ENCODE measurements at places on chromosomes 4 and X.

DNA sequence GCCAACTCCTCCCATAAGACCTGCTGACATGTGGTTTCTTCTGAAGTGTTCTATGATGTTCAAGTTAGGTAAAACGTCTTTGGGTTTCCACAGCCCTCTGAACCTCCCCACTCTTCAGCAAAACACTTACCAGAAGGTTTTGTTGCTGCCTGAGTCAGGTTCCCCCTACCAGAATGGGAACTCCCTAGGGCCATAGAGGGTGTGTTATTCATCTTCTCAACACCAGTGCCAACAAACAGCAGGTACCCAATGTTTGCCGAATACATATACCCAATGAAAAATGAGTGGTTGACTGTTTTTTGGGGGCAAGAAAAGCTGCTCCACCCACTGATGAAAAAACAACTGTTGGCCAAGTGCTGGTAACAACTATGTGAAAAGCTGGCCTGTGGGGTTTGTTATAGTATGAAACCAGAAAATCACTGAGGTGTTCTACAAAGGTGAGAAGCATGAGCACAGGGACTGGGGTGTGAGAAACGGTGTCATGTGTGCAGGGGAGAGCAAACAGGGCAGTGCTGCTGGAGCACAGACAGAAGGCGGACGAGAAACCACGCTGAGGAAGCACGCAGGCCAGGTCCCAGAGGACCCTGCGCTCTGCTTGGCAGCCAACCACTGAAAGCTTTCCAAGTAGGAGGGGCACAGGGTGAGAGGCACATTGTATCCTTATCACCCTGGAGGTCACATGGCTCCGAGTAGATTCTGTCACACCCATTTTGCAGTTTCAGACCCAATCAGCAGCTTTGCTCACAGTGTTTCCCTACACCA is 28.8 kb downstream of the ATP8A1 start:
- DNase-seq: peak; percentile 69

DNA sequence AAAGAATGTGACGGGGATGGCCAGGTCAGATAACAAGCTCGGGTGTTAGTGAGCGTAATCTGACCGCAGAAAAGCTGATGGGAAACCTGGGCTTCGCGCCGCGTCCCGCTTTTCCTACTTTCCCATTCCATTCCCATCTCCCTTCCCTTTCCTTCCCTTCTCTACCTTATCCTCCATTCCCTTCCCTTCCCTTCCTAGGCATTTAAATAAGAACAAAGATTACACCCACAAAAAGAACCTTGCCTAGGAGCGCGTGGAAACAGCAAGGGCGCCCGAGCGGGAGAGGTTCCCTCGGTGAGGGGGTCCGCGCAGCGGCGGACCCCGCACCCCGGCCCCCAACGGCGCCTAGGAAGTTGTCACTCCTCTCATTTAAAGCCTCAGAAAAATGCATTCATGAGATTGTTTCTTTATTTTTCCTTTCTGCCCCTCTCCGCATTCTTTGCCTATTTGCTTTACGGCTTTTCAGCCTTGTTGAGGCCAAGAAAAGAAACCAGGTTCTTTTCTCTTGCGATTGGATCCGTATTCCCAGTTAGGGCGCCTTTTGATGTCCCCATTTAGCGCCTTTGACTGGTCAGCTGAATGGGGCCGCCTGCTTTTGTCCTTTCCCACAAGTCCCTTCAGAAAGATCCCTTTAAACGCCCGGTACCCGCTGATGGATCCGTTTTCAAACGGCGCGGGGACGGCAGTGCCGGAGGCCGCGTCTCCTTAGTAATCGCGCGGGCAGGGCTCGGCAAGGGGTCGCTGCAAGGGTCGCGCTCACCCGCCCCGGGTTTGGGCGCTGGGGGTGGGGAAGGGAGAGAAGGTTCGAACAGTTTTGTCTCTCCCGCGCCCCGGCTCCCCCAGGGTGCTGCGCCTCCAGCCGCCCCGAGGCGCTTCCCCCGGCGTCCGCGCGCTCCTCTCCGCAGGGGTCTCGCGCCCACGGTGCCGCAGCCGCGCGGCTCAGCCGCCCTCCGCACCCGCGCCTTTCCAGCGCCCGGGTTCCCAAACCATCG is 54.1 kb upstream of the TMEM33 start:
- no peak for DNase-seq

DNA sequence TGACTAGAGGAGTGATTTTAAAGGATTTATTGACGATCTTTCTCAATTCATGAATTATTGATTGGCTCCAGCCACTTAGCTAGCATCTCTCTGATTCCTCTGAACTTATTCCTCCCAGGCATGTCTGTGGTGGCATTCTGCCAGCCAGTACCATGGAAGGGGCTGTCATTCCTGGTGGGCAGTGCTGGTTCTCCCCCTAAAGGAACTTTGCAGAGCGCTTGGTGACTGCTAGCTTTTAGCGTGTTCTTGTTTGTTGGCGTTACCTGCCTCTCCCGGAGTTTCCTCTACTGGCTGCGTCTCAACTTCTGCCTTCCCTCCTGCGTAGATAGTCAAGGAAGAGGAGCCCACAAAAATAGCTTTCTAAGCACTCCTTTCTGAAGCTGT is 19.3 kb downstream of the SRD5A3 start:
- DNase-seq: no peak

GRCh38 chr4:122553432-122553831 is 67.4 kb downstream of the IL21 start:
- DNase-seq: no peak

- DNase-seq: no peak
Observed at GRCh38 chr4:122823476-122823875, 3.2 kb upstream of the FGF2 start.

DNA sequence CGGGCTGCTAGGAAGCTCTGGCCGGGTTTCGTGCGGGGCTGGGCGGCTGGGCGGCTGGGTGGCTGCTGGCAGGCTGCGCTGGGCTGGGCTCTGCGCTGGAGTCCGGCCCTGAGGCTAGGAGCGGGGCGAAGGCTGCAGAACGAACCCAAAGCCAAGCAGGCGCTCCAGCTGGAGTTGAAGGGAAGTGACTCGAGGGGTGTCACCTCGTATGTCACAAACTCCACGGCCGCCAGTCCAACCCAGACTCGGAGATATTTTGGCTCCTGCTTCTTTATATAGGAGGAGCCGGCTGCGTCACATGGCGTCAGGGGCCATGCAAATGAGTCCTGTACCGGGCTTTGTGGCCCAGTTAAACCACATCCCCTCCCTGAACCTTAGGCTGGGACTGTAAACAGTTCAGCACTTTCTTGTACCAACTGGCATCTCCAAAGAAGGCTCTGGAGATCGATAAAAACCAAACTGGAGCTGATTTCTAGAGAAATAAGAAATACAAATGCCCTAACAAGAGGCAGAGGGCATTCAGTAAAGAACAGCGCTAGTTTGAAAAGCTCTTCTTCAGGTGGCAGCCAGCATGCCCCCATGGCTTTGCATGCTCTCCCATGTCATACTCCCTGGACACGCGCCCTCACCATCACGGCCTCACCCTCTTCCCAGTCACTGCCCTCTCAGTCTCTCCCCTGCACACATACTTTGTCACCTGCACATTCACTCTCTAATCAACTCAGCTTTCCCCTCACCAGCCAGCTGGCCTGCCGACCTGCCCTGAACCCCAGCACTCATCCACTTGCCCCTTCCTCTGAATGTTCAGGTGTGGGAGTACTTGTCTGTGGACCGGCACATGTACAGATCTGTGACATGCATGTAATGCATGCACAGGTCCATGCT is 58.5 kb downstream of the TSC22D3 start:
- peak; percentile 86 for DNase-seq

DNA sequence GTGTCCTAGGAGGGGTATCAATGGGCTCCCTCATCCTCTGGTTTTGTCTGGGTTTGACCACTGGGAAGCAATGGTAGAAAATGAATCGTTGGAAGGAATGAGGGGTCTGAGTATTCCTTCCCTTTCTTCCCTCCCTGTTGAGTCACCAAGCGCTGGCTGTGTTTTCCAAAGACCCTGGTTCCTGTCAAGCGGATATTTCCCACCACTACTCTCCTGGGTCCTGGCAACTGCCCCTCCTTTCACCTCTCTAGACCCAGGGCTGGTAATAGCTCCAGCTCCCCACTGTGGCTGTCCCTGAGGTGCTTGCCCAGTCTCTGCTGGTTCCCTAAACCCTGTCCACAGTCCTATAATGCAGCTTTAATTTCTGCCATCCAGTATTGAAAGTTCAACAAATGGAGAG is 22.2 kb downstream of the SMIM43 start:
- no peak for DNase-seq

GRCh38 chr4:186500721-186501304 is 54.6 kb downstream of the MTNR1A start:
- DNase-seq: no peak

- no peak for DNase-seq
Observed at GRCh38 chr4:177163532-177163931, 146.1 kb upstream of the NEIL3 start.

DNA sequence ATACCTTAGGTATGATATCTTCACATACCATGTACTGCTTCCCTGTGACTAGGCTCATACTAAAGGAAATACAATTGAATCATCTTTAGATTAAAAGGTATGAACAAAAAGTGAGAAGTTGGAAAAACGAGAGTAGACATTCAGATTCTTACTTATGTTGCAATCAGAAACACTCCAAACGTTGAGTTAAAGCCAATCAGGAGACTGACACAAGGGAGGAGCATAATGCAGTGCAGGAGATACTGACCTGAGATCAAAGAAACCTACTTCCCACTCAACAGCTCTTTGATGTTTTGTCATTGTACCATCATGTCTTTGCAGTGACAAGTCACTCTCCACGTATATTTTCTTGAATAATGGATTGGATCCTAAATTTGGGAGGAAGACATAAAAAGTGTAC is 8.9 kb upstream of the PCDH18 start:
- no peak for DNase-seq

GRCh38 chrX:53281321-53281822 is at the start of gene IQSEC2:
Gene IQSEC2 (minus strand): TSS chrX:53281584.
- no peak for DNase-seq

DNA sequence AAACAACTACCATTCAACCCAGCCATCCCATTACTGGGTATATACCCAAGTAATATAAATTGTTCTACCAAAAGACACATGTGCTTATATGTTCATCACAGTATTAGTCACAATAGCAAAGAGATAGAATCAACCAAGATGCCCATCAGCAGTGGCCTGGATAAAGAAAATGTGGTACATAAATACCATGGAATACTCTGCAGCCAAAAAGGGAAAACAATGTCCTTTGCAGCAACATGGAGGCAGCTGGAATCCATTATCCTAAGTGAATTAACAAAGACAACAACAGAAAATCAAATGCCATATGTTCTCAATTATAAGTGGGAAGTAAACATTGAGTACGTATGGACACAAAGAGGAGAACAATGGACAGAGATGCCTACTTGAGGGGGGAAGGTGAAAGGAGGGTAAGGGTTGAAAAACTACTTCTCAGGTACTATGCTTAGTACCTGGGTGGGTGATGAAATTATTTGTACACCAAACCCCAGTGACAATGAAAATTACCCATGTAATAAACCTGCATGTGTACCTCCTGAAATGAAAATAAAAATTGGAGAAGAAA is 632.1 kb upstream of the AADAT start:
- DNase-seq: no peak
